Activated CD8-positive, alpha-beta memory T cell treated with anti-CD3 and anti-CD28 coated beads, Interleukin-2, amount 10 ng/mL, durations not matched to agents 7 days and 5 days (primary cell): ENCODE measurements at places on chromosomes 1 and 21.

DNA sequence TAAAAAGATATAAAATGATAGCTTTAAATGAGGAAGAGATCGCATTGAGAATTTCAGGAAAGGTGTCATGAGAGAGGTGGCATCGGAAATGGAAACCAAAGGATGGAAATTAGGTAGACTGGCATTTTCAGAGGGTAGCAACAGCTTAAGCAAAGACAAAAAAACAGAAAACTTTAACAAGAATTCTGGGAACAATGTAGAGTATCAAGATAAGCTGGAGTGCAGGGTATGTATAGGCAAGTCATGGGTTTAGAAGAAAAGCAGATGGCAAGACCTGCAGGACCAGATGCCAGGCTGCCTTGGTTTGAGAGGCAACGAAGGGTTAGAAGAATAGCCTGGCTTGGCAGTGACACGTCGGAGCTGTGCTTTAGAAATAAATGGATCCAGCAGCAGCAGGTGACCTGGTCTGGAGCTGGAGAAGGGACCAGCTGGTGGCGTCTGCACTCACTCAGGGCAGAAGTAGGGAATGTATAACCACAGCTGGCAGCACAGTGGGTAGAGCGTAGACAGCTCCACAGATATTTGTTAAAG, 149.4 kb upstream of the TIAM1 start:
- no peak for DNase-seq

- no peak for DNase-seq
Observed at GRCh38 chr1:20584890-20585289, 4.0 kb upstream of the CDA start.

GRCh38 chr1:197774466-197775281, 606 bp downstream of the DENND1B start:
- DNase-seq: peak; percentile 80

DNA sequence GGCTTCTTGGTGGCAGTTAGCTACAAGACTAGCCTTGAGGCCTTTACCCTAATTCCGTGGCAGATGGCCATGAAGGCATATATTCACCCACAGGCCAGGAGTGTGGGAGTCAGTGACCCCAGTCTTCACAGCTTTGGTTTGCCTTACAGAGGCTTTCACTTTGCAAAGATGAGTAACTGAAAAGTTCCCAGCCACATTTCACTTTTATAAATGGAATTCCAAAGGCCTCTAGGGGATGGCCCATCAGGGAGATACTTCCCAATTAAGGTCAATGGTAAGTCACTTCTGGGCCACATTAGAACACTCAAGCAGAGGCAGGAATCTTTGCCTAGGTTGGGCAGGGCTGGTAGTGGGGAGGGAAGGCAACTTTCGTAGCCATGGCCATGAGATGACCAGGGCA, 13.1 kb upstream of the HEYL start:
- no peak for DNase-seq

- no peak for DNase-seq
Observed at GRCh38 chr21:34820051-34820450, 151.3 kb downstream of the CLIC6 start.

DNA sequence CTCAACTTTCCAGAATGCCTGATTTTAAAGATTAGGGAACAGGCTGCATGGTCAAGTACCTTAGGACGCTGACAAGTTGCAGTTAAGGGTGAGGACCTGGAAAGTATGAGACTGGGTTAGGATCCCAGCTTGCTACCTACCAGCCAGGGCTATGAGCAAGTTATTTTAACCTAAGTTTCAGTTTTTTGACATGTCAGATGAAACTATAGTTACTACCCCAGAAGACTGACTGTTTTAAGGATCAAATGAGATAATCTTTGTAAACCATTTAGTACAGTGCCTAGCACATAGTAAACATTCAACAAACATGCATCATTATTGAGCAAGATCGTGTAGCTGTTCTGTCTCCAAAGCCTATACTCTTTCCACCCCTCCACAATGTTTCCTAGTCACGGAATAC, 14.4 kb downstream of the THEMIS2 start:
- no peak for DNase-seq

DNA sequence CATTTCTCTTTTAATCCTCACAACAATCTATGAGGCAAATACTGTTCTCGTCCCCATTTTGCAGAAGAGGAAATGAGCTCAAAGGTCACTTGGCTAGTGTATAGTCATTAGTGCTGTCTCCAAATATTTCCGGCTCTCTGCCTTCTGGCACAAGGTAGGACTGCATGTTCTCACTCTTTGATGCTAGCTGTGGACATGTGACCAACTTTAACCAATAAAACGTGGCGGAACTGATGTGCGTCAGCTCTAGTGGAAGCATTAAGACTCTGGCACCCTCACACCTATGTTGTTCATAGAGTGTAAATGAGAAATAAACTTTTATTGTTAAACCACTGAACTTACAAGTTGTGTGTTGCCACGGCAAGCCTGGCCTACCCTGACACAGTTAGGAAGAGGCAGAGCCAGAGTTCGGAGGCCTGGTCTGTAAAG, 5.0 kb upstream of the KIF21B start:
- no peak for DNase-seq

- peak; percentile 43 for DNase-seq
Observed at GRCh38 chr21:36589352-36589971, 109.5 kb upstream of the SIM2 start.

DNA sequence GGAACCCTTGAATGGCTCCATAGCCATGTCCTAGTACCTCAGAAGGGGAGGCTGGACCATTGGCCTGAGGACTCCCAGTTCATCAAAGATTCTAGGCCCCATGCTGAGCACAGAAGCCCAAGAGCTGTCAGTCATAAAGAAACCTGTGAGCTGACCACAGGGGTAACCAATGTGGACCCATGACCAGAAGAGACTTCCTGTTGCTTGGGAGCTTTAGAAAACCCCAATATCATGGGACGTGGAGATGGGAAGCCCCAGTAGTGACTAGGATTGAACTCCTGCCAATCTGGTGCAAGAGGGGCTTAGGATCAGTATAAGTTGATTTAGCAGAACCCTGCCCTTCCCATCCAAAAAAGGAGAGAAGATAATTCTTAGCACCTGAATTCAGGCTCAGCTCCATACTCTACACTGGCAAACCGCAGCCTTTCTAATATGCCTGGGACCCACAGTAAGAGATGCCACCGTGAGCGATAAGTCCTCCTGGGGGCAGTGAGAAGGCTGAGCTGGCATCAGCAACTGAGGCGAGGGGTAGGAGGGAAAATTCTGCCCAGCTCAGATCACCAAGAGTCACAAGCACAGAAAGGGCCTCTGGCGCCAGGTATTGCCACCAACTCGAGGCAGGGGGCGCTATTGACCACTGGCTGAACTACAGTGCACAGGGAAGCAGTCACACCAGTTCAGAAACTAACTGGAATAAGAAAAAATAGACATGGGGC, 108.9 kb downstream of the CAPN8 start:
- peak; percentile 59 for DNase-seq

DNA sequence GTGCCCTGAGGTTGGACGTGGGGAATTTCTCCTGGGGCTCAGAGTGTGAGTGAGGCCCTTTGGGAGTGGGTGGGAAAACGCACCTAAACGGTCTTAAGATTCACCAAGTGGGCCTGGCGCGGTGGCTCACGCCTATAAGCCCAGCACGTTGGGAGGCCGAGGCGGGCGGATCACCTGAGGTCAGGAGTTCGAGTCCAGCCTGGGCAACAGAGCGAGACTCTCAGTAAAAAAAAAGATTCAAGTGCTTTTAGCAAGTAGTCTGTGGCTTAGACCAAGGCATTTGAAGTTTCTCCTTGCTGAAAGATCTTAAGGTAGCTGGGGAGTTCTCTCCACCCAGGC, 1.4 kb downstream of the RPS8 start:
- no peak for DNase-seq

DNA sequence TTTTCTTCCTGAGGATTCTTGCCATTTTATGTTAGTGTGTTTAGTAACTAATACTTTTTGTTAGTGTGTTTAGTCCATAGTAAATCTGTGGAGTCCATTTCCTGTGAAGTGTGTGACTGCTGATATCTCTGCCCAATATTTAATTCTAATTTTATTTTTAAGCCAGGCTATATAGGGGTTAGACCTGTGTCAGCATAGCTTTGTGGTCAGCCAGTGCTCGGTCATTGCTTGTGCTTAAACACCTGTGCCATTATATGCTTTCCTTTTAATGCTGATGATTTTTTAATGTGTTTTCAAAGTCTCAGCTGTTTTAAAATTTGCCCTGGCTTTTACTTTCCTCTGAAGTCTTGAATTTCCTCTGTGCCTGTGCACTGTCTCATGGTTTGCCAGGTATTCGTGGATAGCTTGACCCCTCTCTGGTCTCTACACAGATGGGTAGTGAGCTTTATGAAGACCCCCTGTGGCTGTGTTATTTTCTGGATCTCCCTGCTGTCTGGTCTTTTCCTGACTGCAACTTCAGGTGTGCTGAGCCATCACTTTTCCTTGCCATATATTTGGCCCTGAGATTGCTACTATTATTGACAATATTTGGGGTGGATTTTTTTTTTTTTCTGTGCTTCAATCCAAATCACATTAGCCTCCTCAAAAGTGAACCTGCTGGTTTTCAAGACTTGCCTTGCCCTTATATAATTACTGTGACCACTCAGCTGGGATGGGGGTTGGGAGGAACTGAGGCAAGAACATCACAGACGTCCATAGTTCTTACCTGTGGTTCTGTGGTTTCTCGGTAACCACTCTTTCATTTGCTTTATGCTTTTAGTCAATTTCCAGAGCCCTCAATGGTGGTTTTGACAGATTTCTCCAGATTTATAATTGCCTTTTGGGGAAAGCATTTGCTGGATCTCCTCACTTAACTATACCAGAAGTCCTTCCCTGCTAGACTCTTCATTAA, 59.6 kb downstream of the RPS6KC1 start:
- peak; percentile 42 for DNase-seq

GRCh38 chr1:235078480-235079381, 49.9 kb downstream of the TOMM20 start:
- DNase-seq: no peak

DNA sequence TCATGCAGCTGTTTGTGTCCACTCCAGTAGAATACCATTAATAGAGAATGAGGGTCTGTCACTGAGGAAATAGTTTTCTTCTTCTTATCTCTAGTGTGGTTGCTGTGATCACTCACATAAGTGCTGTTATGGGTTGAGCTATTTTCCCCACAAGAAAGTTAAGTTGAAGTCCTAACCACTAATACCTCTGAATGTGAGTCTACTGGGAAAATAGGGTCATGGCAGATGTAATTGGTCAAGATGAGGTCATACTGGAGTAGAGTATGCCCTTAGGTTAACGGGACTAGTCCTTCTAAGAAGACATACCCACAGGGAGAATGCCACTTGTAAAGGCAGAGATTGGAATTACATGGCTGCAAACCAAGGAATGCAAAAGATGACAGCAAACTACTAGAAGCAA, 70.5 kb upstream of the COL24A1 start:
- no peak for DNase-seq

DNA sequence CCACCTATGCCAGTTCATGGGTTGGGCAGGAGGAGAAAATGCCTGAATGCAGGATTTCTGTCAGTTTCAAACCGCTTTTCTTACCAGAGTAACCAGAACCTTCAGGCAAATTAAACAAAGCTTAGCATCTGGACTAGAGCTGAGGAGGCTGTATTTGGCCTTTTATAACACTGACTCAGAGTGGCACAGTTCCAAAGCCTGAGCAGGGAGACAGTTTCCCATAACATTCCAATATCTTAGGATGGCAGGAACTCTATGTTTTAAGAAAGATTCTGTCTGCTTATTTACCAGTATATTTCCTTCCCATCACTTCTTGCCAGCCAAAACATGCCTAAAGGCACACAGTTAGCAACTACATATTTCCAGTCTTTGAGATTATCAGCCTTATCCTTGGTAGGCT, 46.8 kb downstream of the UBR4 start:
- no peak for DNase-seq

DNA sequence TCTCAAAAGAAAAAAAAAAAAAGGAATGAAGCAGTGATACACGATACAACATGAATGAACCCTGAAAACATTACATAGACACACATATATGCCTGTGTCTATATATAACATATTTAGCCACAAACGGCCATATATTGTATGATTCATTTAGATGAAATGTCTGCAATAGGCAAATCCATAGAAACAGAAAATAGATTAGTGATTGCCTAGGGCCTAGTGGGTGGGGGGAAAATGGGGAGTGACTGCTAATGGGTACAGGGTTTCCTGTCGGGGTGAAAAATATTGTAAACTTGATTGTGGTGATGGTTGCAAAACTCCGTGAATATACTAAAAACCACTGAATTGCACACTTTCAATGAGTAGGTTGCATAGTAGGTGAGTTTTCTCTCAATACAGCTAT, 6.0 kb upstream of the H6PD start:
- DNase-seq: no peak

DNA sequence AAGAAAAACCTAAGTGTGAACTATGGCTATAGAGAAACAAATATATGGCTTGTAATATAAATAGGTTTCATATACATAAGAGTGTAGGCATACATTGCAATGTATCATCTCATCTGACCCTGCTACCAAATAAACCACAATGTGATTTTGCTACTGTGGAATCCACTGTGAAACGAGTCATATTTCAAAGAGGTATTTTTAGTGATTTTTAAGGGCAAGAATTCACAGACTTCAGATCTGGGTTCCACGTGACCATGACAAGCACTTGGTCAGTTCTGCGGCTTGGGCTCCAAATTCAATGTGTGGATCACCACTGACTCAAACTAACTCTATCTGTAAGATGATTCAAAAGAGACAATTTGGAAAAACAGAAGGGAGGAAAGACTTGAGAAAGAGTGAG, 147.0 kb upstream of the ERG start:
- no peak for DNase-seq

- DNase-seq: no peak
Observed at GRCh38 chr1:24110642-24111261, 1.2 kb downstream of the MYOM3 start.

- DNase-seq: no peak
Observed at GRCh38 chr1:222583079-222583478, 6.7 kb downstream of the TAF1A start.

DNA sequence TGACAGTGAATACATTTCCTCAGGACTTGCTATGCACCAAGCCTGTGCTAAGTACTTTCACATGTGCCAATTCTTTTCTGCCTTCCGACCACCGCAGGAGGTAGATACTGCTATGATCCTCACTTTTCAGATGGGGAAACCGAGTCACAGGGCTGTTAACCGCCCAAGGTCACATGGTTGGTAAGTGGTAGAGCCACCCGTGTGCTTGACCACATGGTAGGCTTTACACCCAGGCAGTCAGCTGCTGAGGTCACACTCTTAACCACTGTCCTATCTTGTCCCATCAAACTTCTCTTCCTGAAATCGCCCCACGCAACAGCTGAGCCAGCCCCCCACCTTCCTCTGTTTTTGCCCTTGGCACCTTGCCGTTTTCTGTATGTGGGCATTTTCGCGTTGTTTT, 31.0 kb upstream of the SDHB start:
- DNase-seq: no peak

- DNase-seq: no peak
Observed at GRCh38 chr1:224791362-224791941, 138.0 kb upstream of the DNAH14 start.

- DNase-seq: peak; percentile 41
Observed at GRCh38 chr21:29656504-29657239, 283.1 kb downstream of the GRIK1 start.

GRCh38 chr1:61184040-61184713, 101.8 kb downstream of the NFIA start:
- no peak for DNase-seq
